ENCODE measurements at places on chromosomes 3 and 15.

DNA sequence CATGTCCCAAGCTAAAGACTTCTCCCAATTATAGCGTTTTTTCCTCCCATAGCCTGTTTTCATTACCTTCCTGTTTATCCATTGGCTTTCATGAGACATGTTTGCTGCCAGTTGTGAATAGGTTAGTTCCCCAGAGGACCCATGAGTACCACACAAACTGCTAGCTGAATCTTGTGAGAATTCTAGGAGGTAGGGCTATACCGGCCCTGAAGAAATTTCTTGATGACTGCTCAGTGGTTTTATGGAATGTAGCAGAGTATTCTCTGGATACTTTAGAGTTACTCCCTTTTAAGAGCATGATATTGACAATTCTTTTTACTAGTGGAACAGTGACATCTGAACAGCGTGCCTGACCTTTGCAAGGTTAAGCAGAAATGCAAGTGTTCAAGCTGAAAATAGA, 210.4 kb downstream of the MCTP2 start:
- no peak for DNase-seq

DNA sequence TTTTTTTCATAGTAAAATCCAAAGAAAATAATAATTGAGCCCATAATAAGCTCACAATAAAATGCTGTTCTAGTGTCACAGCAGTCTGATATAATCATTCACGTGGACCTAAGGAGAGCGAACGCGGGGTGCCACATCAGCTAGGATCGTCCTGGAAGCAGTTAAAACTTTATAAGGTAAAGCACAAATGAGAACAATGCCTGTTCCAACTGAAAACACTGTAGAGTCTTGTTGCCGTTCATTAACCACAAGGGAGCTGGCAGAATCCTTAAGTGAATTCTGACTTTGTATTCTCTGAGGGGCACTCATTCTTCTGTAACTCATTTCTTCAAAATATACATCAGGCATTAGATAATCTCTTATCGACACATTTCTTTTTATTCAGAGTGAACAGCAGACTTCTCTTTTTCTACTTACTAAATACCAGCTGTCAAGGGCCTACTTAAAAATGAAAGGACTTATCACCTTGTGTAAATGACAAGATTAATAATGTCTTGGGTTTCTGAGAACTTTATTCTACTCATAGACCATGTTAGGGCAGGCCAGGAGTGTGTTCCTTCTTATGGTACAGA, 524.6 kb downstream of the MECOM start:
- DNase-seq, result no peak

- no peak for DNase-seq
These were observed at the start of gene AADAC for GRCh38 chr3:151813799-151814198. Gene AADAC (plus strand): TSS chr3:151814116. CDS start chr3:151814163, 47 bp downstream.

- peak; percentile 84 for DNase-seq
These were observed 44.0 kb downstream of the ZBTB38 start for GRCh38 chr3:141412087-141412935.

GRCh38 chr3:120506828-120507774, 56.3 kb upstream of the FSTL1 start:
- DNase-seq, result peak; percentile 76

DNA sequence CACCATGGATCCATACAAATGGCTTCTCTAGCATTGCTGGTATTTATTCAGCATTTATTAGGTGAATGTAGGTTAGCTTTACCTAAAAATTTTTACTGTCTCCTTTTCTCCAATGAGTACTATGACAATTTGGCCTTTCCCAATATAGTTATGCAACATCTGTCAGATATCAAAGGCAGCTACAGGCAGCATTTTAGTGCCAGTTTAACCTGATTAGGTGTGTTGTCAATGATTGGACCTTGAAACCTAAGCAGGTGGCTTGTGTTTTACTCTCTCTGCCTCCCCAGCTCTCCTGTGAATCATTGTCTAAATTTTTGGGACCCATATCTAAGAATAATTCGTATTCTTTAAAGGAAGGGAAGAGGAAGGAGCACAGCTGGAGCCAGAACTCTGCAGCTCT, 228.9 kb downstream of the KBTBD8 start:
- DNase-seq, result no peak

GRCh38 chr3:117898722-117899522, 1135.7 kb downstream of the IGSF11 start:
- no peak for DNase-seq

DNA sequence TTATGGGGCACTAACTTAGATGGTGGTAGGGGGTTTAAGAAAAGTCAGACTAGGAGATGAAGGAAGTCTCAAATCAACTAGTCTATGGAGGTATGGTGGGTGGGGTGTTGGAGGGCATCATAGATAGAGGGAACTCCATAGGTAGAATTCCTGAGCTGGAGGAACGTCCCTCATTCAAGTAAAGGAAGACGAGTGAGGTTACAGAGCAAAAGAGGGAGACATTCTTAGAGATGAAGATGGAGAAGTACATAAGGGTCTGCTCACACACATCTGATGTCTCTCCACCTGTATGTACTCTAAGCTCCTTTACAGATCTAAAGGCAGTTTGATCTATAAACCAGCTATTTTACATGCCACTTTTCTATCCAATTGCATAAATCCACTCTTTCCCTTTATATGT, 1.4 kb downstream of the PLSCR1 start:
- DNase-seq, result no peak

- no peak for DNase-seq
These were observed 573.8 kb upstream of the NAALADL2 start for GRCh38 chr3:174285242-174285864.

DNA sequence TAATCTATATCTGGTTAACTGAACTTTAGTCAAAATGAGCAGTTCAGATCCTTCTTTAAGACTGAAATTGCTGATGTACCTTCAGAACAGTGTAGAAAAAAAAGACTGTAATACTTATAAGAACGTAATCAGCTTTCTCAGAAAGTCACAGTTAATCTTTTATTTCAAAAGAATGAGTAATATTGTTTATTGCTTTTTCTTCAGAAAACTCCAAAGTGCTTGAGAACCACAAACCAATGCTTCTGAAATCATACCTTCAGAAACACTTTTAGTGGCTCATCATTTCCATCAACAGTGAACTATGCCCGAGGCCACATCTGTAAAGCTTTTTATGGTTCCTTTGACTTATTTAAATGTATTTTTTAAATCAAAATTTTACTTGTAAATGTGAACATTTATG, 33.3 kb upstream of the CLASP2 start:
- no peak for DNase-seq

- DNase-seq, result peak; percentile 77
These were observed 540 bp downstream of the CCDC80 start for GRCh38 chr3:112640276-112640929.

GRCh38 chr3:161557445-161558150, 61.0 kb downstream of the OTOL1 start:
- DNase-seq, result no peak

DNA sequence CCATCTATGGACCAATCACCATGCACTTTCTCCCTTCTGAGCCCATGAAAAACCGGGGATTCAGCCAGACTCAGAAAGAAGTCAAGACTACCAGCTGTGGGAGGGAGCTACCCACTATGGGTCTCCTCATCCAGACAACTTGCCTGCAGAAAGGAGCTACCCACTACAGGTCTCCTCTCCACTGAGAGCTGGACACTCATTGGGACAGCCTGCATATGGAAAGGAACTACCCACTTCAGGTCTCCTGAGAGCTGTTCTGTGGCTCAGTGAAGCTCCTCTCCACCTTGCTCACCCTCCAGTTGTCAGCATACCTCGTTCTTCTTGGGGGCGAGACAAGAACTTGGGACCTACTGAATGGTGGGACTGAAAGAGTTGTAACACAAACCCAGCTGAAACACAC, 22.3 kb upstream of the ZBED2 start:
- no peak for DNase-seq

GRCh38 chr3:110929816-110930215, 141.8 kb upstream of the NECTIN3 start:
- DNase-seq, result peak; percentile 33

GRCh38 chr15:59812250-59812870, 123.2 kb upstream of the BNIP2 start:
- DNase-seq, result no peak

DNA sequence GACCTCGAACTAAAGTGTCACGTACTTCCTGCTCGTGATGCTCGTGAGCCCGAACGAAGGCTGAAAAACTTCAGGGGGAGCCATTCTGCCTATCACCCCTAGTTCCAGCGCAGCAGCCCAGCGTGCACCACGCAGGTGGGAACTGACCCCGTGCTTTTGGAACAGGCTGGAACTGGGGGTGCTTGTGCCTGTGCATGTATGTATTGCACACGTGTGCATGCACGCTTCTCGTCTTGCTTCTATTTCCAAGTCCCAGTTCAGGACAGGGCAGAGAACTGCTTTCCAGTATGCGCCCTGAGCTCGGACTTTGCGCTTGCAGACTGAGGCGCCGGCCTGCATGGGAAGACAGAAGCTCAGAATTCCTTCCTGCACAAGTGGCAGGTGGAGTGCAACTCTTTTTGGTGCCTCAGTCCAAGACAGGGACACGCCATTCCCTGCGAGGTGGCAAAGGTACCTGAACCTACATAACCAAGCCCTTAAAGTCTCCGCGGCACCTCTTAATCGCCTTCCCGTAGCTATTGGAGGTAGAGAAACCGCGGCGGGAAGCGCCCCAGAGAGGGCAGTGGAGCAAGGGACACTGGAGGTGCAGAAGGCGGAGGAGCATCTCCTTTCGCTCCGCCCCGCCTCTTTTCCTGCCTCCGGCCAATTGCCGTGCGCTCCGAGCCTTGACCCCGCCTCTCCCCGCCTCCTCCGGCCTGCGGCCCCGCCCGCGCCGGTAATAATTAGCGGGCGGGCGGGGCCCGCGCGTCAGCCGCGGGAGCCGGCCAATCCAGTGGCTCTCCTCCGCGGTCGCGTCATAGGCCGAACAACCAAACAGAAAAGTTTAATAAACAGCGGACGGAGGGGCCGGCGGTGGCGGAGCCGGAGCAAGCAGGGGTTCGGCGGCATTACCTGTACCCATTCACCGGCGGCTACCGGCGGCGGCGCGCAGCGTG, at the start of gene ZFAND6:
TSS of gene ZFAND6 (plus strand) at position 826 of the 935 bp plus-strand sequence. CDS start 60,669 bp downstream, outside the sequence.
- DNase-seq, result peak; percentile 96

- no peak for DNase-seq
These were observed 90.2 kb upstream of the LINGO1 start for GRCh38 chr15:77722759-77723460.

- DNase-seq, result no peak
These were observed 10.3 kb upstream of the ARGFX start for GRCh38 chr3:121557426-121557934.

GRCh38 chr15:74343797-74344127, 23.7 kb downstream of the CYP11A1 start:
- DNase-seq, result no peak

GRCh38 chr3:43285644-43286043, 696 bp upstream of the SNRK start:
- no peak for DNase-seq

- no peak for DNase-seq
These were observed 519.3 kb upstream of the ARPP21 start for GRCh38 chr3:35120026-35120425.

DNA sequence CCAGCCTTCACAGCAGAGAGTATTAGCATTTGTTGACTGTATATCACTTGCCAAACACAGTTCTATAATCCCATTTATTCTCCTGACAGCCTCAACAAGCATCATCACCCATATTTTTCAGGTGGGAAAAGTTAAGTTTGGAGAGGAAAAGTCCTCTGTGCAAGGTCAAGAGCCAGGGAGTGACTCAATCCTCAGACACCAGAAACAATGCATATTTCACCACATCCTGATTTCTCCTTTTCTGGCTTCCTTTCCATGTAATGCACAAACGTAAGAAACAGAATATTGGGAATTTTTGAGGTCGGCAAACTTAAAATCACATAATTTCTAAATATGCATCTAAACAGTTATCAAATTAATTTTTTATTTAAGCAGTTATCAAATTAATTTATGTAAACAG, 116.0 kb upstream of the GADL1 start:
- peak; percentile 46 for DNase-seq

GRCh38 chr3:128041344-128041743, 10.9 kb upstream of the SEC61A1 start:
- no peak for DNase-seq

GRCh38 chr15:40307421-40308211, at the start of gene PLCB2:
Gene PLCB2 (minus strand): TSS chr15:40307935. CDS start chr15:40307672, 263 bp downstream.
- DNase-seq, result no peak

GRCh38 chr15:31331389-31331788, 4.8 kb downstream of the KLF13 start:
- no peak for DNase-seq

- DNase-seq, result no peak
These were observed 466.2 kb upstream of the ADAMTS9 start for GRCh38 chr3:65153850-65154512.

- DNase-seq, result no peak
These were observed 5.1 kb upstream of the DNAH1 start for GRCh38 chr3:52310861-52311575.

DNA sequence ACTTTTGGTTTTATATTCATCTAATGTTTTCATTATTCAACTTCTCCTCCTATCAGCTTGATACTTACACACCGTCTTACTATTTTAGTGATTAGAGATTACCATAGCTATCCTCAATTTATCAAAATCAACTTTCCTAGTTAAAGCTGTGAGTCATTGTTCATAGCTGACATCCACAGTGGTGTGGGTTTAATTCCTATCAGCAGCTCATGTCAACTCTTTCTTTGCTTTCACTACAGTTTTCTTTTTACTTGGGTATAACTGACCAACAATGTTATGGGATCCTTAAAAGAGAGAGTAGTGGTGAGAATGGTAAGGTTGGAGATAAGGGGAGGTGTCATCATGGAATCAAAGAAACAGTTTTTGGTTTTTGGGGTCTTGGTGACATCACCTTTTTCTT, 112.7 kb downstream of the NFKBIZ start:
- peak; percentile 24 for DNase-seq

DNA sequence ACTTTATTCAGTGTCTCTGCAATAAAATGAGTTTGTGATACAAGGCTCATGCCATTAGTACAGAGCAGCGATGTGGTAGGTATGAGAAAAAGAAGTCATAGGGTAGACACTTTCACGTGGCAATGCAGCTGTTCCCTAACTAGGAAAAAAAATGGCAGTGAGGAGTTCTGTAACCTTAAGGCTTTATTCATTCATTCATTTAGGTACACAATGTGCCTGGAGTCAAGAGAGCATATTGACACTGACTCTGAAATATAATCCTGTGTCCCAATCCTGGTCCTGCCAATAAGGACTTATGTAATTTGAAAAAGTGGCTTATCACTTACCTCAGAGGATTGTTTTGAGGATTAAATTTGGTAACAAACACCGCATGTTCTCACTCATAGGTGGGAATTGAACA, 173.0 kb upstream of the AZI2 start:
- no peak for DNase-seq

GRCh38 chr3:171309906-171310359, 150.3 kb downstream of the TNIK start:
- peak; percentile 82 for DNase-seq

DNA sequence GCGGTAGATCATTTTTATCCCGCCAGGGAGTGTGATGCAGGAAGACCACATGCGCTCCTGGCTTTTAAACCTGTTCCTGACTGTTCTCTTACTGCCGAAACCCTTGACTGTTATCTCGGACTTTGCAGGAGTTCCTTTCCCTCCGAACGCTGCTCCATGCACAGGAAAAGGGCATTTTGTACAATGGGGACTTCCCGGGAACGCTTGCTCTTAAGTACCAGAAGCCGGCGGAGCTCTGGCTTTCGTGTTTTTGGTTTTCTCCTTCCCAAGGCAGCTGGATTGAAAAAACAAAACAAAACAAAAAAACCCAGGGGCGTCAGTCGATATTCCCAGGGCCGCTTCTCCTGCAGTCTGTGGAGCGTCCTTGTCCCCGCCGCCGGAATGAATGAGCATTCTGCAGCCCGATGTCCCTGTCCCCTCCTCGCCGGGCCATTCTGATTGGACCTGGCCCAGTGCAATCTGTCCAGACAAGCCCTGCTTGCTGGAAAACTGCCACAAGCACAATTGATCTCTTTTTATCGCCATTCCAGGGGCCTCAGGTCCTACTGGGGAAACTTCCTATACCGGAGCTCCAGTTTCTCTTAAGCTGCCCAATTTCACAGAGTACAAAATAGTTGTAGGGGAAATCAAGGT, 44.8 kb downstream of the SLC6A1 start:
- DNase-seq, result no peak

All from fibroblast of skin of scalp (primary cell).